Stimulated activated CD8-positive, alpha-beta memory T cell treated with anti-CD3 and anti-CD28 coated beads, Interleukin-15, amount 100 ng/mL, for 48 hours (primary cell): ENCODE measurements at places on chromosomes 3 and 15.

DNA sequence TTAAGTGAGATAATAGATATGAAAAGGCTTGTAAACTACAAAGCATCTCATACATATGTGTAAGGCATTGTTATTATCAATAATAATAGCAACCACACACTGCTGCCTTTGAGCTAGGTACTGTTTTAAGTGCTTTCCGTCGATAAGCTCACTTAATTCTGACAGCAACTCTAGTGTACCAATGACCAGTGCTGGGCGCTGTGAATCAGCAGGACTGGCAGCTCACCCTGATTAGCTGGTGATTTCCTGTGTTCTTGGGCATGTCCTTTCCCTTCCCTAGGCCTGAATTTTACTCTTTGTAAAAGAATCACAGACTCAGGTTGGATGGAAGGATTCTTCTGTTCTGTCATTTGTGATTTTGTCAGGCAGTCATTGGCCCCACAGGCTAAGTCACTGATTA, 215.6 kb downstream of the LPP start:
- no peak for DNase-seq

DNA sequence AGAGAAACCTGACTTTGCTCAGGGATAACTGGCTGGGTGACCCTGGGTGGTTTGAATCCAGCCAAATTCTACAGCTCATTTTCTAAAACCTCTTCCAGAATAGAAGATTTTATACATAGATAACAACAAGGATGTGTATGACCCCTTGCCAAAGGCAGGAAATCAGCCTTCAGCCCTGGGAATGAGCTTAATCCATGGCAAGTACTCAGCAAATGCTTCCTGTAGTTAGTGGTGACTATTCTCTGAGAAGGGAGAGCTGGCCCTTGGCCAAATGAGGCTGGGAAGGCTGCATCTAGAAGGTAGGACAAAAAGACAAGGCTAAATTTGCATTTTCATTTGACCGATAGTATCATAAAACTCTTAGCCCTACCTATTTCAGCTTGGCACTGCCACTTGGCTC, 4.6 kb upstream of the HACD3 start:
- no peak for DNase-seq

GRCh38 chr3:189685291-189685690, 54.1 kb downstream of the TP63 start:
- no peak for DNase-seq

- DNase-seq = no peak
These were observed 175.5 kb downstream of the CHDH start for GRCh38 chr3:53670721-53671120.

- no peak for DNase-seq
These were observed 48.7 kb upstream of the MDFIC2 start for GRCh38 chr3:70360979-70361760.

DNA sequence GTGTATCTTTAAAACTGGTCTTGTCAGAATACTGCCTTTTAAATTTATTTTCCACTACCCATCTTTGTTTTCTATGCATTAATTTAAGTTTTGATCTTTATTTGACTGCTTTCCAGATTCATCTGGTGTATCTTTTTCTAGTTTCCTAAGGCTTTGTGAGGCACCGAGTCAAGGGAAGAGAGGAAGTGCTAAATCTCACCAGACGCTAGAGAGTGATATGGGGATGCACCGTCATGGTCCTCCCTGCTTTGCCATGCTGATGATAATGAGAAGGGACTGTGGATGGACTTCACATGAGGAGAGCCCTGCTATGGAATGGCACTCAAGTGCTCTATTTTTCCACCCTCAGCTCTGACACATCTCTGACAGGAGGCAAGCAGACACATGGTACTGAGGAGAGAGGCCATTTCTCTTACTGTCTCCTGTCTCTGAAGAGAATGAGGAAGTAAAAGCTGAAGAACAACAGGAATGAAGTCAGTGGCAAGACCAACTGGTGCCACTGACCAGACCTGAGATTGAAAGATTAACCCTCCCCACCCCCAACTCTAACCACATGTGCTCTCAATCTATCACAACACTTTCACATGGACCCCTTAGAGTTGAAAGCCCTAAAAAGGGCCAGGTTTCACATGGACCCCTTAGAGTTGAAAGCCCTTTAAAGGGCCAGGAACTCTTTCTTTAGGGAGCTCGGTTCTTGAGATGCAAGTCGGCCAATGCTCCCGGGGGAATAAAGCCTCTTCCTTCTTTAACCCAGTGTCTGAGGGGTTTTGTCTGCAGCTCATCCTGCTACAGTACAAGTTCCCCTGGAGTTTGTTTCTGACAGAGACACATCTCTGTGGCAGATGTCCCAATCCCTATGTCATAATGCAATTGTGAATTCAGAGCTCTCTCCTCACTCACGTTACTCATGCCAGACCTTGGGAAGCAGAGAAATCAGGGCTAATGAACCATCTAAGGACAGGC, at the start of gene IQCF2:
TSS of gene IQCF2 (plus strand) at position 913 of the 963 bp plus-strand sequence. CDS start 52 bp downstream, outside the sequence.
- no peak for DNase-seq

GRCh38 chr3:192916371-192917027, 1.2 kb downstream of the MB21D2 start:
- no peak for DNase-seq

DNA sequence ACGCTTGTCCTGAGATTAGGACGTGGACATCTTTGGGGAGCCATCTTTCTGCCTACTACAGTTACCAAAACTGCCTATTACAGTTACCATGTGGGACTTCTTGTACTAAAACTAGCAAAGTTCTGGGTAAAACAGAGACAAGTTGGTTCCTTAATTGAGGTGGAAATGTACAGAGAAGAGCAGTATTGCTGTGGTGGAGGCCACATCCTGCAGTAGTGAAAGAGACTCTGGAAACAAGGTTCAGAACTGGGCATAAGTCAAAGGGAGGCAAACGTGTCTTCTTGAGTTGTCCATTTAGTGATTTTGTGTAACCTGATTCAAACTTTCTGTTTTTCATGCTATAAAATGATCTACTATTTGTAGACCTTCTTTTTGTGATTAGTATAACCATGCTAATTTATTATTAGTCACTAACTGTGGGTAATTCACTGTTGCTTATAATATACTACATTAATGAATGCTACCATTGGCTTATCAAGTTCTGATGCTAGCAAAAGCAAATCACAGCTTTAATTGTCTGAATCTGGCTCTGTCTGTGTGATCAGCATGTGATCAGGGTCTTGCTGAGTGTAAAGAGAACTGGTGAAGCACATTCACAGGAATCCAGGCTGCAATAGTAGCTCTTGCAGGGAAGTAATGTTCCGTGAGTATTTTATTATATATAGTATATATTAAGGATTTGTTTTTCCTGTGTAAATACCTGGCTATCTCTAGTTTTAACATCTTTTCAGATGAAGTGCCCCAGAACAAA, 207.9 kb upstream of the GAP43 start:
- no peak for DNase-seq

GRCh38 chr3:39671116-39671515, 138.3 kb upstream of the MYRIP start:
- no peak for DNase-seq

- no peak for DNase-seq
These were observed 46.4 kb downstream of the GATM start for GRCh38 chr15:45331972-45332371.

- DNase-seq = peak; percentile 15
These were observed at the start of gene ABHD17C for GRCh38 chr15:80695099-80695910. ABHD17C (plus strand) TSS chr15:80695310; CDS start chr15:80695430, 120 bp downstream.

GRCh38 chr15:68818769-68819494, 1.8 kb downstream of the ANP32A start:
- peak; percentile 34 for DNase-seq

- DNase-seq = no peak
These were observed 27.6 kb downstream of the LMCD1 start for GRCh38 chr3:8529181-8529637.

DNA sequence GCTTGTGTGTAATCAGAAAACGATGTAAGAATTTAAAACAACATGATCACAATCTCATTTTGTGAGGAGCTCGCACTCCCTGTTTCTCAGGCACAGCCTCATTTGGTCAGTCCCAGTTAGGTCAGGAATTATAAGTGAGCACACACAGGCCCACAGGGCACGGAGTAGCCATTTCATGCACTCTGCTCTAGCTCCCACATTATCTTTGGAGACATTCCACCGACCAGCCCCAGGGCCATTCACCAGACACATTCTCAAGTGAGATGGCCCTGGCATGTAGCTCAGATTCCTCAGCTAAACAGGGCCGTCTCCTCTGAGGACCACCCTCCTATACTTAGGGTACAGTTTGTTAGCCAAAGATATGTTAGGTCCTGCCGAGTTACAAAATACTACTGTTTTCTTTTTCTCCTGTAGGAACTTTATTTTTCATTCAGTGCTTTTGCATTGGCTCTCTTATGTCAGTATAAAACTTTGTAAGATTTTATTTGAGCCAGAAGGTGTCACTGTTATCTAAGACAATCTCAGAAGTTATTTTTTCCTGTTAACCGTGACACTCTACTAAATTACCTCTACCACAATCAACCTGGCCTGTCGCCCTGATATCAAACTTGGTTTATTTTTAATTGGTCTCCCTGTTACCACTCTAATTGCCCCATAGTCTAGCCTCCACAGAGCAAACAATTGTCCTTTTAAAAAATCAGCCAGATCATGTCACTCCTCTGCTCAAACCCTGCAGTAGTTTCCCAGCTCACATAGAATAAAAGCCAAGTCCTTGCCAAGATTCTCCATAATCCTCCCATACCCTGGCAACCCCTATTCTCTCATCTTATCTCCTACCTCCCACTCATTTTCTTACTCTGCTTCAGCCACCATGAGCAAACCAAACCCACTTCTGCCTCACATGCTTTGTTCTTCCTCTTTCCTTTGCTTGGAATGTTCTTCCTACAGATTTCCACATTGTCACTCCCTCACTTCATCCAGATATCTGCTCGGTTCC, 105.7 kb downstream of the PPP2R3A start:
- no peak for DNase-seq

DNA sequence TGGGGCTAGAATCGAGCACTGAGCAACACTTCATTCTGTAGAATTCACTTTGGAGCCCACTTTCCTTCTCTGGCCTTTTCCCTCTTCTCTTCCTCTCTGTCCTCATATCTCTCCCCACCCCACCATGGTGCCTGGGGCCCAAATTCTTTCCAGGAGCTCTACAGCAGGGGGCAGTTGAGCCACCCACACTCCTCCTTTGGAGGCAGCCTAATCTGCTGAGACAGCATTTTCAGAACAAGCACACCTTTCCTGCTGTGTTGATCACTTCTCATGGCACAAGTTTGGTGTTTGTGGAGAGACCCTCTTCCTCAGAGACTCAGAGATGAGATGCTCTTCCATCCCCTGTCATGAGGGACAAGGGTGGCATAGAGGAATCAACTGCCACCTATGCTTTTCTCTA, 52.0 kb upstream of the PRR23C start:
- no peak for DNase-seq

DNA sequence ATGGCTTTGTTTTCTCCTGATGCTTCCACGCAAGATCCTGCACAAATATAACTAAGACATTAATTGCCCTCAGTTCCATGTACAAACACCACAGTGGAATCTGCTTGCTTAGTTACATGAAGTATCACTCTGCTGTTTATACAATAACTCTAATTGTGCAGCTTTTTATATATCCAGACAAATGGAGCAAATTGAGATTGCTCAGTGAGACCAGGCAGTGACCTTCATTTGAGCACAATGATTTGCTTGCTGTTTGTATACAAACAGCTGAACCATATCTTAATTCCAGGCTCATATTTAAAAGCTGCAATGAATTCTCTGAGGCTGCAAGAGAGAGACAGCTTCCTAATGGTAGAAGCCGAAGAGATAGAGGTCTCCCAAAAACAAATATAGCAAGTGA, 243.7 kb downstream of the CADPS start:
- no peak for DNase-seq

DNA sequence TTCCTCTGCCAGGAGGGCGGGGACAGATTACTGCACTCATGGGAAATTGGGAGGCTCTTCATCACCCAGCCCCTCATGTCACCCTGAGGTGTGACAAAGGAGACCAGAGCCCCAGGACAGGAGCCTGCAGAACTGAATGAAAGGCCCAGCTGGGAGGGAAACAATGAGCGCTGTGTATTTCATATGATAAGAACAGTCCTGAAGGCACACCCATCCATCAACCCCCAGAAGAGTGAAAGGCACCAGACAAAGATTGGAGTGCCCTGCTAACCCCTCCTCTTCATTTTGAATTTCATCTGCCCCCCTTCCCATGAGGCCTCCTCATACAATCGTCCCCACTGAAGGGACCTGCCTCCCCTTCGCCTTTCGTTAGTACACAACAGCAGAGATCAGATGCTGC, 160.0 kb upstream of the PRICKLE2 start:
- DNase-seq = no peak

- no peak for DNase-seq
These were observed 609.7 kb upstream of the GOLIM4 start for GRCh38 chr3:168705412-168705811.

DNA sequence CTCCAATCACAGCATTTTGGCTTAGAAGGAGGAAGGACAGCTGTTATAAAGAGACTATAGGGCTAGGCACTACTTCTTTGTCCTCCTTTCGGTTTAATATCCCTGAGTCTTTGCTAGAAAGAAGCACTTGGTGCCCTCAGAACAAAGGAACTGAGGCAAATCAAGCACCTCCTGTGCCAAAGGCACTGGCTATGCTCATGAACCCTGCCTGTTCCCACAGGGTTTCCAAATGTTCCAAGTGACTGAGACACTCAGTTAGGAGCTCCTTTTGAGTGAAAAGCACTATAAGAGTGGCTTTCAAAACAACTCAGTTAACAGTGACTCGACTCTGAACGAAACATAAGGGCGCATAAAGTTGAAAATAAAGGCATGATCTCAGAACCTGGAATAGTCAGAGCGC, 25.0 kb downstream of the TBC1D2B start:
- DNase-seq = no peak

DNA sequence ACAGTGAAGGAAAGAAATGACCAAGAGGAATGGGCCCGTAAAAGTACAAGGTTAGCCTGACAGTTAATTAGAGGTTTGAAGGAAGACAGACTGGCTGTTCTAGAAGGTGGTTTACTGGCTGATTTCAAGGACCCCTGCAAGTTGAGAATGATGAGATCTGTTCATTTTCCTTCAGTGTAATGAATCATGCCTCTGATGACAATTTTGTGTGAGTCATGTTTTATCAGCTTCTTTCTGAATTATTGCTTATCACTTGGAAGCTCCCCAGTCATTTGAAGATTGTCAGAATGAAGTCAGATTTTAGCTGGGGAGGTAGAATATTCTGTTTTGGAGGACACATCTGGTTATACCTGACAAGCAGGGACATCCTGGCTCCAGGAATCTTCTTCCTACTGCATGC, 50.6 kb downstream of the DRD3 start:
- DNase-seq = no peak

DNA sequence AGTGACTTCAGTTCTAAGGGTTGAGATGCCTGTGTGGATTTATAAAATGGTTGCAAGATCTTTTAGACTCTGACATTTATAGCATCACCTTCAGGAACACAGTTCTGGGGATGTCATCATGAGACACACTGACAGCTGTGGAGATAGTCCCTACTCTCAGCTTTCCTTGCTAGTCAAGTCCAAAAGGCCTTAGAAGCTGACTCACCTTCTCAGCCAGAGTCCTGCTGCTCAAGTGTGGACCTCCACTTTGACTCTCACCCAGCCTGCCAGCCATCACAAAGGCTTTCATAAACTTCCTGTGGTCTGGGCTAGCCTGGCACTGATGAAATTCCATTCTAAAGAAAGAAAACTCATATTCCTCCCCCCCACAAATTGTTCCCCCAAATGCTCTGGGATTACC, 44.8 kb downstream of the TMEM39A start:
- no peak for DNase-seq

- no peak for DNase-seq
These were observed 30.6 kb downstream of the FAM240A start for GRCh38 chr3:46642971-46643370.

- no peak for DNase-seq
These were observed 25.8 kb downstream of the COLQ start for GRCh38 chr3:15495461-15496340.

- no peak for DNase-seq
These were observed 28.1 kb downstream of the ITGB5 start for GRCh38 chr3:124859025-124859424.

- DNase-seq = no peak
These were observed 77.8 kb upstream of the VGLL4 start for GRCh38 chr3:11721479-11721878.
